ENCODE measurements at places on chromosomes 6 and 20. TPM values are rescaled to one million over a fixed set of nuclear protein-coding genes. Genes with fewer than 3 reads are reported as not detected.

The FKBP1C gene
- 0.56 TPM for total RNA-seq

The ADTRP gene
- total RNA-seq, result 0.20 TPM

The ZNF335 gene
- 21.0 TPM for total RNA-seq

The ULBP3 gene
- total RNA-seq, result 5.4 TPM

The GNMT gene
- total RNA-seq, result 0.56 TPM

The OSER1 gene
- 36.9 TPM for total RNA-seq

The TNXB gene
- 3.8 TPM for total RNA-seq

The TRIM10 gene
- total RNA-seq, result not detected

The PAK5 gene
- 0.42 TPM for total RNA-seq

The HLA-DQB1 gene
- 2.2 TPM for total RNA-seq

The MYB gene
- 5.3 TPM for total RNA-seq

The CLPSL2 gene
- 1.0 TPM for total RNA-seq

- DNase-seq, result peak; percentile 34
- H3K36me3 ChIP-seq, result no peaks in the 10 kb centered on the region
- H3K27ac ChIP-seq, result no peak overlapping the region
These were observed 117.7 kb upstream of the BACH2 start for GRCh38 chr6:90414352-90414751.

GRCh38 chr6:136024711-136025110 lies 173.2 kb downstream of the PDE7B start:
- no peaks in the 10 kb centered on the region for H3K4me1 ChIP-seq
- H3K27ac ChIP-seq, result no peak overlapping the region
- DNase-seq, result no peak
- no peak overlapping the region for H3K4me3 ChIP-seq

DNA sequence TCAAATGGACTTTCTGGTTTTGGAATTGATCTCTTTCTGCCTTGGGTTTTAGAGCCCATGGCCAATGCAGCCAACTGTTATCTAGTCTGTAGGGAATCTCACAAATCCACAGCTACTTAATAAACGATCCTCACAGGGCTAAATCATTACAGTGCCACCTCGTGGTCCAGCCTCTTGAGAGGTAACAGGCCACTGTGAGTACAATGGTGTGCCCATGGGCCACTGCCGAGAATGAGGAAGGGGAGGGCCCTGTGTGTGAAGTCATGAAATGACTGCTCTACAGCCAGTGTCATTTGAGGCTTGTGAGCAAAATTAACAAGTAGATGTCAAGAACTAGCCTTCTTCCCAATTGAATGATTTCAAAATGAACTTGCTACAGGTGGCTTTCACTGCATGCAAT lies 54.3 kb upstream of the GMPR start:
- no peaks in the 10 kb centered on the region for H3K4me1 ChIP-seq
- H3K4me3 ChIP-seq, result no peak overlapping the region
- no peak overlapping the region for H3K27ac ChIP-seq
- no peaks in the 10 kb centered on the region for H3K27me3 ChIP-seq

GRCh38 chr6:23073821-23074220 lies 504.5 kb downstream of the HDGFL1 start:
- no peaks in the 10 kb centered on the region for H3K36me3 ChIP-seq
- no peak overlapping the region for H3K4me3 ChIP-seq
- no peak for DNase-seq
- no peaks in the 10 kb centered on the region for H3K27me3 ChIP-seq
- H3K27ac ChIP-seq, result no peak overlapping the region

GRCh38 chr6:143222801-143223231 lies 162.1 kb downstream of the AIG1 start:
- no peak for DNase-seq
- no peaks in the 10 kb centered on the region for H3K4me1 ChIP-seq
- H3K27ac ChIP-seq, result no peak overlapping the region
- H3K4me3 ChIP-seq, result no peak overlapping the region
- H3K36me3 ChIP-seq, result no peaks in the 10 kb centered on the region
- H3K27me3 ChIP-seq, result no peaks in the 10 kb centered on the region

DNA sequence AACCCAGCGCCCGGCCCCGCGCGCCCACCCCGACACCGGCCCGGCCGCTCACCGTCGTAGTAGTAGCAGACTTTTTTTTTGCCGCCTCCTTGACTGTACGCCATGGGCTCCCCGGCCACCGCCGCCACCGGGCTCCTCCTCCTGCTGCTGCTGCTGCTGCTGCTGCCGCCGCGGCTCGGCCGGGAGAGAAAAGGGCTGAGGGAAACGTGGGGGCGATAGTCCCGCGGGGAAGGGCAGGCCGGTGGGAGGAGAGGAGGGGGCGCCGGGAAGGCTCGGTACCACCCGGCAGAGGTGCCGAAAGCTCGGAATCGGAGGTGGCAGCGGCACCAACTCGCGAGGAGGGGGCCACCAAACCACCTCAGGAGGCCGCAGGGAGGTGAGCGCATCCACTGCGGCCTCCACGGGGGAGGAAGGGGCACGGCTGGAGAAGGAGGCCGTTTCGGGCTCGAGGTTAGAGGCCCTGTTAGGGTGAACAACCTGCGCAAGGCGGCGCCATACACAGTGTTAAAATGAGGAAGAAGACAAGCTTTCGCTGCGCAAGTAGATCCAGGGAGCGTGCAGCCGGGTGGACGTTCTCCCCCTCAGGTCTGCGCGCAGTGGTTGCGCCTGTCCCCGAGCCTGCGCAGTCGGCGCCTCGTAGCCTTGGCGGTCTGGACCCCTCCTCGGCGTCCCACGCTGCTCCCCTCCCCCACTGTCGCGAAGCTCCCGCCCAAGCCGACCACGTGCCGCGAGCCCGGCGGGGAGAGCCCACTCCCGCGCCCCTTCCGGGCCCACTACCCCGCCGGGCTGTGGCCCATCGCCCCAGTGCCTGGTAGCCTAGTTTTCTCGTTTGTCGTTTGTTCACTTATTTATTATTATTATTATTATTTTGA lies at the start of gene HDAC2:
Gene HDAC2 (minus strand): TSS at position 344 of the 872 bp plus-strand sequence. CDS start 240 bp downstream, at position 104.
- H3K27ac ChIP-seq, result peak within 1 kb of the TSS; percentile 99
- no peaks in the 10 kb centered on the region for H3K36me3 ChIP-seq
- DNase-seq, result peak; percentile 92
- H3K27me3 ChIP-seq, result no peaks in the 10 kb centered on the region
- peak within 1 kb of the TSS; percentile 90 for H3K4me3 ChIP-seq

GRCh38 chr6:166644681-166645080 lies 17.6 kb upstream of the RPS6KA2 start:
- no peak overlapping the region for H3K27ac ChIP-seq
- H3K36me3 ChIP-seq, result no peaks in the 10 kb centered on the region
- no peaks in the 10 kb centered on the region for H3K4me1 ChIP-seq
- DNase-seq, result no peak

DNA sequence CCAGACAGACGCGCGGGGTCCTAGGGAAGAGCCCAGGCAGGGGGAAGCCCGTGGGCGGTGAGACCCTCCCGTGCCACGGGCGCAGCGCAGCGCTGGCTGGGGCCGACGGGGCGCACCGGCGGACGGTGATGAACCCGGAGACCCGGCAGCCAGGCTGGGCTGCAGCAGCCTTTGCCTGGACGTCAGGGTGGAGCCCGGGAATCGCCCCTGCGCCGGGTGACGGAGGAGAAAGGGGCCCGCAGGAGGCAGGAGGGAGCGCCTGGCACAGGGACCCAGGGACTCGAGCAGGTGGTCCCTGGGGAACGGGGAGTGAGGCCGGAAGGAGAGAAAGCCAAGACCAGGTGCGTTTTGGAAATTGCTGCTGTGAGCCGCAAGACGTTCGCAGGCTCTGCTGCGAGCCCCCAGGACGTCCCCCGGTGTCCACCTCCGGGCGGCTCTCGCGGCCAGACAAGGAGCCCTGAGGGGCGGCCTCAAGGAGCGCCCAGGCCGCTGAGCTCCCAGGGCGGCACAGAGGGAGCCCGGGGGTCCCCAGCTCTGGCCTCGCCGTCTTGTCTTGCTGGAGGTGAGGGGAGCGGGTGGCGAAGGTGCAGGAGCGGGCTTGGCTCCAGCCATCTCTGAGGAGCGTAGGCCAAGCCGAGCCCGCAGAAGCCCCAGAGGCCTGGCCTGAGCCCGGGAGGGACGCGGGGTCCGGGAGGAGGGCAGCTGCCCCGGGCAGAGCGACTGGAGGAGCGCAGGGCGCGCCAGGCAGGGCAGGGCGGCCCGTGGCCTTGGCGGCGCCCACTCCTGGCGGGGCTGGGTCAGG lies 191.2 kb upstream of the PDE10A start:
- peaks cover 51% of the 10 kb centered on the region for H3K27me3 ChIP-seq
- peak; percentile 80 for DNase-seq
- H3K36me3 ChIP-seq, result no peaks in the 10 kb centered on the region
- no peak overlapping the region for H3K27ac ChIP-seq
- no peak overlapping the region for H3K4me3 ChIP-seq

DNA sequence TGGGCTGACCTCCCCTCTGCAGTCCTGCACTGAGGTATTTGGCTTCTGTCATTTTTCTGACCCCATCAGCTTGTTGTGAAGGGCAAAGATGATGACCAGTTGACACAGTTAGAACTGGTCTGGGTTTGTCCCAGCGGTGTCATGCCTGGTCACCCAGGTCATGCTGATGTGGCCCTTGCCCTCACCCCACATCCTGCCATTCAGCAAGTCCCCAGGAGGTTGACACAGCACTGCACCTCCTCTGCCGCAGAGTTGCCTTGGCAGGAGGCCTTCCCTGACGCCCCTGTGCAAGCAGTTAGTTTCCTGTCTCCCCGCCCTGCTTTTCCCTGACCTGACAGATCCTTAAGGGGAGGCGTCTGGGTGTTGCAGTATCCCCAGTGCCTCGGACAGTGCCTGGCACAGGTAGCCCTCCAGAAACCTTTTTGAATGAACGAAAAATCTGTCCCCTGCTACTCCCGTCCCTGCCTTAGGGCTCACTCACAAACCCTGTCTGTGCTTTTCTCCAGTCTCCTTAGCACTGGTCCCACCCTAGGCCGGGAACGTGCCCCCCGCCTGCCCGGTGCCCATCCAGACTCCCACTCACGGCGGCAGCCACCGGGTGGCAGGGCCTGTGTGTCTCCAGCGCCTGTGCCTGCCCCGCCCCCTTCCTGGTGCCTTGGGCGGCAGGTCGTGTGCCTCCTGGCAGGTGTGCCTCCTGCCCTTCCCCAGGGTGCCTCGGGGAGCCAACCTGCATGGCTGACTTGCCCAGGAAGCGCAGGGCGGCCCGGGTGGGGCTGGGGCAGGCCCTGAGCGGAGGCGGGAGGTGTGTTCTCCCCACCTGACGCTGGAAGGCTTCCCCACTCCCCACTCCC lies 146.3 kb upstream of the RNF24 start:
- DNase-seq, result peak; percentile 69
- no peak overlapping the region for H3K4me3 ChIP-seq
- H3K36me3 ChIP-seq, result no peaks in the 10 kb centered on the region
- peaks cover 18% of the 10 kb centered on the region for H3K4me1 ChIP-seq
- H3K27me3 ChIP-seq, result no peaks in the 10 kb centered on the region
- H3K27ac ChIP-seq, result no peak overlapping the region

GRCh38 chr6:75656479-75656878 lies 54.8 kb downstream of the SENP6 start:
- no peak overlapping the region for H3K4me3 ChIP-seq
- H3K4me1 ChIP-seq, result no peaks in the 10 kb centered on the region
- peaks cover 88% of the 10 kb centered on the region for H3K36me3 ChIP-seq
- no peaks in the 10 kb centered on the region for H3K27me3 ChIP-seq
- no peak overlapping the region for H3K27ac ChIP-seq

GRCh38 chr20:57601211-57601570 lies 19.0 kb downstream of the ZBP1 start:
- no peak overlapping the region for H3K4me3 ChIP-seq
- H3K27ac ChIP-seq, result no peak overlapping the region
- no peak for DNase-seq
- no peaks in the 10 kb centered on the region for H3K36me3 ChIP-seq

- no peaks in the 10 kb centered on the region for H3K36me3 ChIP-seq
- H3K27me3 ChIP-seq, result no peaks in the 10 kb centered on the region
- H3K4me1 ChIP-seq, result no peaks in the 10 kb centered on the region
- DNase-seq, result no peak
These were observed 15.9 kb downstream of the OR2A4 start for GRCh38 chr6:131685266-131685780.

GRCh38 chr20:4070323-4071177 lies 55.2 kb upstream of the RNF24 start:
- H3K36me3 ChIP-seq, result no peaks in the 10 kb centered on the region
- H3K4me3 ChIP-seq, result no peak overlapping the region
- no peak overlapping the region for H3K27ac ChIP-seq
- H3K4me1 ChIP-seq, result peaks cover 3% of the 10 kb centered on the region
- no peaks in the 10 kb centered on the region for H3K27me3 ChIP-seq
- DNase-seq, result peak; percentile 35

- H3K27ac ChIP-seq, result no peak overlapping the region
- H3K4me1 ChIP-seq, result peaks cover 11% of the 10 kb centered on the region
- no peak overlapping the region for H3K4me3 ChIP-seq
These were observed 141.3 kb downstream of the PREX1 start for GRCh38 chr20:48686238-48687116.

Measured in endodermal cell (in vitro differentiated cells).